Omental fat pad (tissue), 4 donors: ENCODE measurements at places on chromosomes 16 and 17.

DNA sequence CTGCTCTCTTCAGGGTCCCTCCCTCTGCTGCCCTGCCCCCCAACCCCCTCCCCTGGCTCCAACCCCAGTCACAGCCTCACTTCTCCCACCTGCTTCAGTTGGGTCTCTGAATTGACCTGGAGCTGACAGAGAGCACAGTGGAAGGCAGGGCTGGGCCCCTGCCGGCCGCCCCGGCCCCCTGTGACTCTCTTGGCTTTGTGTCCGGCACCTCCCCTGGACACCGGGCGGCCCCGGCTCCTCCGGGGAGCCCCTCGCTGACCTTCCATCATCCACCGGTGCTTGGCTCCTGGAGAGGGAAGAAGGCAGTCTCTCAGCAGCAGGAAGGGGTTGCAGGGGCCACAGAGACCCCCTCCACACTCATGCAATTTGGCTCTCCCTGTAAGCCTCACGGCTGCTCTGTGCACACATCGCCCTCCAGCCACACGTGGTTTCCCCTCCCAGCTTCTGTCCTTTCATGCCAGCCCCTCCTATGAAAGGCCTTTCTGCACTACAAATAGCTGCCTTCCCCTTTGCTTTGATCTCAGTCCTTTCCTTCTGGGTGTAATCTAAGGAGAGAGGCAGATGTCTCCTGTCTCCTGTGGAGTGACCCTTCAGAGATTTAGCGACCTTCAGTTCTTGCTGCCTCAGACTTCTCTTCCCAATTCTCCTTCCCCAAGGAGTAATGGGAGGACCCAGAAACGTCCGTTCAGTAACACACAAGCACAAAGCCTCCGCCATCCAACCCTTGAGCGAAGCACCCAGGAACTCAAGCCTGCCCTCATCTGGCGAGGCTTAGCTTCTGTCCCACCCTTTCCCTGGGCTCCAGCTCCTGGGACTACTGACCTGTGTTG is 8.3 kb downstream of the NKIRAS2 start:
- DNase-seq: no peak

GRCh38 chr16:764848-765487 is 4.4 kb downstream of the MSLN start:
- no peak for DNase-seq

- no peak for DNase-seq
Observed at GRCh38 chr17:41775394-41776226, 10.9 kb downstream of the JUP start.

DNA sequence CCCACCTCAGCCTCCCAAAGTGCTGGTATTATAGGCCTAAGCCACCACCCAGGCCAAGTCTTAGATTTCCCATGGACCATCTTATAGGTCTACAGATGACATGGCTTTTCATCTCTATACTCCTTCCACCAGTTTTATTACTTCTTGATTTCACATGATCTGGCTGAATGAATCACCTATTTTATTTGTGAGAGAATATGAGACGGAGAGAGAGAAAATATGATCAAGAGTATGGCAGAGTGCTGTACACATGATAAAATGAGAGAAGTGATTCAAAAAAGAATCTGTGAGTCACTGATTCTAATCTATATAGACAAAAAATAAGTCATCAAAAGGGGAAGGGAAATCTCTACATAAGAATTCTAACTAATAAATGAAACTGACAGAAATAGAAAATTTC is 13.7 kb downstream of the ACSM1 start:
- no peak for DNase-seq

DNA sequence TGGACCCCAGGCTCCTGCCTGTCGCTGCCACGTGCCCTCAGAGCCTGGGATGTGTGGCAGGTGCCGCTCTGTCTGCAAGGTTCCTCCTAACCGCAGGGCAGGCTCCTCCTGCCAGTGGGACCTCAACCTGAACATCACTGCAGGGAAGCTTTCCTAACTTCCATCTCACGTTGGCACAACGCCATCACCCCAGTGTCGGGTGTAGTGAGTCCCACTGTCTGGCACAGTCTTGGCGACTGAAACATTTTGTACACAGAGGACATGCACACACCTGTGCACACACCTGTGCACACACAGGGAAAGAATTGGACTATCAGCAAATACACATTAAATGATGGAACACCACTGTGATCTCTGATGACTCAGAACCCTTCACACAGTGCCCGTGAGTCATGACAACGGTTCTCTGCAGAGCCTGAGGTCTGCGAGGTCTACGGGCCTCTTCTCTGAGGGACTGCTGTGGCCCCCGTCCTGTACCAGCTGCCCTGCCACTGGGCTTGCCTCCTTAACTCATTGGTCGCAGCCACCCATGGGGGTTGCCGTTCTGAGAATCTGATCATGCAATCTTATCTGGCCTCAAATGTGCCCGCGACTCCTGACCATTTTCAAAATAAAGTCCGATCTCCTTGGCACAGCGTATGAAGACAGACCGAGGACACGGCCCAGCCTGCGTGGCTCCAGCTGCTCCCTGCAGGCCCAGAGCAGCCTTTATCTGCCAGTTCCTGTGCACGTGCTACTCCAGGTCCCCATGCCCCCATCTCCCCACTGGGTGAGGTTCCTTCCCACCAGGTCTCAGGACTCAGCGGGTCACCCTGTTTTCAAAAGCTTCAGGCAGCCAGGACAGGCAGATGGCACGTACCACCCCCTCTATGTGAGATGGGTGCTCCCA is 7.6 kb downstream of the CCDC57 start:
- DNase-seq: no peak

DNA sequence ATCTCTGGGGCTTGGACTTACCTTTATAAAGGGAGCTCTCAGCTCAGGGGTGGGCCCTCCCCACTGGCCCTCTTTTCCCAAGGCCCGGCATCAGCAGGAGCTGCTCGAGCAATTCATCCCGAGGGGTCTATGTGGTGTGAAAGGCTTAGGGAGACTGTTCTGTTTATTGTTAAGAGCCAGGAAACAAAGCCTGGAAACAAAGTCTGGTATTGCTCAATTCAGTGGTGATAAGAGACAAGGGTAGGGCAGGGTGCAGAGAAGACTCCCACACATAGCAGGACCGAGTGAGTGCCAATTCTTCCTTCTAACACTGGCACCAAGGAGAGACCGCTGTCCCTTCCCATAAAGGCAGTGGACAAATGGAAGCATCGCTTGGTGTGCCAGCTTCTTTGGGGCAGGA is 750.7 kb downstream of the KCNJ18 start:
- DNase-seq: no peak

- DNase-seq: no peak
Observed at GRCh38 chr17:18988546-18989173, 15.9 kb downstream of the FAM83G start.

DNA sequence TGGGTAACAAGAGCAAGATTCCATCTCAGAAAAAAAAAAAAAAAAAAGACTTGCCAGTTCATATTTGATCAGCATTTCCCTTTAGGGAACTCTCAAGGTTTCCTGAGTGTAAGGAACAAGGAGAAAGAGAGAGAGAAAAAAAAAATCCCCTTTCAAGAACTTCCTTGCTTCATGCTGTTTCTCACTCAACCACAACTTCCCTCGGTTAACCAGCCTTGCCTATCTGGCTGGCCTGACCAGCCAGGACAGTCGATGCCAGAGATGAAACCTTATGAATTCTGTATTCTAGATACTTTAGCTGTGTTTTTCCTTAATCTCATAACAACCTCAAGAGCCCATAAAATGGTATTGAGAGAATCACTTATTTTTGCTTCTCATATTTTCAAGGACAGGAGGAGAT is 2.6 kb upstream of the N4BP1 start:
- no peak for DNase-seq

GRCh38 chr17:6753006-6753445 is 2.8 kb upstream of the XAF1 start:
- DNase-seq: no peak

- DNase-seq: no peak
Observed at GRCh38 chr16:78381060-78381459, 281.6 kb downstream of the WWOX start.

GRCh38 chr16:66952430-66953110 is 8.5 kb upstream of the CES3 start:
- DNase-seq: no peak

DNA sequence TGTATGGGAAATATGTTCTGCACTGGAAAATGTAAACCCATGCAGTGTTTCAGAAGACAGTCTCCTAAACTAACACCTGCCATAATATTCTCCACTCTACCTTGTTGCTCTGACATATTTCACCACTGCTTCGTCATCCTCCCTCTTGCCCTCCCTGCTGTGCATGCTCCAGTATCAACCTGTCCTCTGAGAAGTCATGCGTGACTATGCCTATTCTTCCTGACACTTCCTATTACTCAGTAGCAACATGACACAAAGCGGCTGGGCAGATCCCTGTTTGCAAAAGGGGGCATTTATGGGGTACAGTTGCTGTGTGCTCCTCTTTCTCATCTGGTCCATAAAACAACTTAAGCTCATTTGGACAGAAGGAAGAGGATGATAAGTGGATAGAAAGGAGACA is 805.6 kb upstream of the EEF2KMT start:
- no peak for DNase-seq

GRCh38 chr16:56591377-56592060 is 2.2 kb downstream of the MT3 start:
- no peak for DNase-seq
